Stimulated activated CD4-positive, alpha-beta T cell treated with anti-CD3 and anti-CD28 coated beads, TNF-alpha, amount 100 ng/mL, for 4 hours (primary cell): ENCODE measurements at places on chromosomes 4 and X.

DNA sequence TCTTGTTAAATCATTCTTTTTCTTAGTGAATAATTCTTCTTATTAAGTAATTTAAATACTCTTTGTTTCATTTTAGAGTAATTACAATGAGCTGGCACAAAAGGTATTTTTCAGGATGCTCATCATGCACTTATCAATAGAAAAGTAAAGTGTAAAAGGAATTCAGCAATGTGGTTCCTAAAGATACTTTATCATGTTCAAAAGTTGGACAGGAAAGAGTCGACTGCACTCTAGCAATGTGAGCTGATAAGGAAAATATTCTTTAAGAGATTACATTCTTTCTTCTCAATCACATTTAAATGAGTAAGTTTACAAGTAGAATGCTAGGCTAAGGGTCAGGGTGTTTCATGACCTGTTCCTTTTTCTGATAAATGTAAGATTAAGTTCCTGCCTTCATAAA is 609.5 kb upstream of the FAM241A start:
- DNase-seq = no peak

DNA sequence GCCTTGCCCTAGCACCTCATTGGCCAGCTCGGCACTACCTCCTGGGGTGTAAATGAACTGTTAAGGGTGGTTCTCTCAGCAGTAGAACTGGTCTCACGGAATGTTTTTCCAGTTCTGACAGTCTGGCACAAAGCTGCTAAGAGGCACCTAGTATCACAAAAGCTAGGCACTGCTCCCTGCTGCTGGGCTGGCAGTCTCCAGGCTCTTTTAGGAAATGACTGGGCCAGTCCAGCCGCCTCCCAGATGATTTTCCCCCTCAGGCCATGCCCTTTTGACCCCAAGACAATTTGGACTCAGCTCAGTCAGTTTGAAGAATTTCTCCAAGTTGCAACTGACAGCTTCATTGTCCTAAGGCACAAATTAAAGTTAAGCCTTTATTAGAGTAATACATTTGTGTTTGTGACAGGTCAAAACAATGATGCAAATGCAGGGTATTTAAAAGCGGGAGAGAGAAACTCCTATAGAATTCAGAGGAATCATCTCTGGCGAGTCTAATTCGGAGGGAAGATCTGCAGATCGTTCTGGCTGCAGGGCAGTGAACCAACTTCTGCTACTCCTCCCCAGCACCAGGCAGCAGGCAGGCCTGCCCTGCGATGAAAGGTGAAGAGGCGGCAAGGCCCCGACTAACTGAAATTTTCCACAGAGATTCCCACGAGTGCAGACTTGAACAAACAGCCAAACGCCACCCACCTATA is 7.9 kb downstream of the FRMD7 start:
- DNase-seq = no peak

DNA sequence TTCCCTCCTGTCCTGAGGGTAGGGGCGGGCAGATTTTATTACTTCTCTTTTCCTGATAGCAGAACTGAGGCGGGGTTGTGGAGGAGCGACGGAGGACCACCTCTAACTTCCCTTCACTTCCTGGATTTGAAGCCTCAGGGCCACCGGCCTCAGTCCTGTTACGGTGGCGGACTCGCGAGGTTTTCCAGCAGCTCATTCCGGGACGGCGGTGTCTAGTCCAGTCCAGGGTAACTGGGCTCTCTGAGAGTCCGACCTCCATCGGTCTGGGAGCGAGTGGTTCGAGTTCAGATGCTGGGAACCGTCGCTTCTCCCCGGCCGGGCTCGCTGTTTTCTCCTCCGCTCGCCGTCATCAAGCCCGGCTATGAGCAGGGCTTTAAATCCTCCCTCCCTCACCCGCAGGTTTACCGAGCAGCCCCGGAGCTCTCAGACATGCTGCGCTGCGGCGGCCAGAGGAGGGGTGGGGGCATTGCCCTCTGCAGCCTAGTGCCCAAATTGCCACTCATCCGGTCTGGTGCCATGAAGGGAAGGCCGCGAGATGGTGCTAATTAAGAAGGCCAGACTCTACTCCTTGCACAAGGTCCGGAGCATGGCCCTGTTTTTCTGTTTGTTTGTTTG is 23.3 kb downstream of the HAND2 start:
- no peak for DNase-seq

DNA sequence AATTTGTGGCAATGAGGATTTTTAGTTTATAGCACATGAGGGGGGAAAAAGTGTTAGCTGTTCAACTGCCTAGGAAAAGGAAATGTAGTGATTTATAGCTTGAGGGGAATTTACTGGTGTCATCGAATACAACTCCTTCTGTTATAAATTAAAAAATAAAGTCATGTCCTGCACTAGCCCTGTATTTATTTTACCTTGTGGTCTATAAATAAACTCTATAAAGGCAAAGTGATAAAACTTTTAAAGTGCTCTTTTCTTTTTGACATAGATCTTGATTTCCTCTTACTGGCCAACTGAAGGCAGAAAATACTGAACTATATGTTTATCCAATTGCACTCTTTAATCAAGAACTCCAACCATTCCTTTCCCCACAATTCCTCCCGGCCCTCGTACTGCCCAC is 672.1 kb upstream of the SLIT2 start:
- DNase-seq = no peak

GRCh38 chr4:36218121-36218520 is 26.2 kb downstream of the ARAP2 start:
- DNase-seq = no peak

DNA sequence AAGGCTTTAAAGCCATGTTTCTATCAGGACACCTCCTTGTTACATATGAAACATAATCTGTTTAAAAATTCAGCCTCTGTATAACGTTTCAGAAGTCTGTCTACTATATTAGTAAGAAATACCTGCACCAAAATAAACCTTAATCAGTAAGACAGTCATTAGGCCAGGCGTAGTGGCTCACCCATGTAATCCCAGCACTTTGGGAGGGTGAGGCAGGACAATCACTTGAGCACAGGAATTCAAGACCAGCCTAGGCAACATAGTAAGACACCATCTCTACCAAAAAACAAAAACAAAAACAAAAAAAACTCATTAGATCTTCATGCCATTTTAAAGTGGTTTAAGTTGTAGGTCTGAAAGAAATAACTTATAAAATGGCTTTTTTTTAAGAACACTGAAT is 107.5 kb upstream of the STIM2 start:
- no peak for DNase-seq

DNA sequence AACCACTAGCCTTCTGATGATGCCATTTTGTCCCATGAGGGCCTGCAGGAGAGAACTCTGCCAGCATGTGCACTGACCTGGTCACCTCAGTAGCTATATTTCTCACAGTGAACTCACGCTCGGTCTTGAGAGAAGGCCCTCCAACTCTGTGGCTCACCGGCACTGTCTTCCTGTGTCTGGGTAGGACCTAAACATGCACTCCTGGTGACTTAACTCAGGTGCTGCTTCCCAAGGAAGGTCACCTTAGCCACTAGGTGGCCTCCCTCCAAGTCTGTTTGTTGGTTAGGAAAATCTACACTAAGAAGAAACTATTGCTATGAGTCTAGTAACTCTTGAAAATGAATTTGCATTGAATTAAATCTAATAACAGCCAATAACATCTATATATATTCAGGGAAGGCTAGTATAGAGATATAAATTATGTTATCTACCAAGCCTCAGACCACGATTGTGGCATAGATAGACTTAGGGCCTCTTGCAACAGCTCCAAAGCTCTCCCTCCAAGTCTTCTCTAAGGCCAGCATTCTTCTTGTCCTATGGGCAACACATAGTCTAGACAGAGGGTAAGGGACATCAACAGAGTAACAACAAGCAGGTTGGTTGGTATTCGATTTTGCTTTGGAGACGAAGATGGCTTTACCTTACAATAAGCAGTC is 24.7 kb downstream of the TLR10 start:
- no peak for DNase-seq

- no peak for DNase-seq
Measured at GRCh38 chr4:23163647-23164436, 471.1 kb downstream of the GBA3 start.

GRCh38 chrX:11504234-11504633 is 161.5 kb downstream of the ARHGAP6 start:
- DNase-seq = no peak

GRCh38 chr4:24137671-24138601 is 248.1 kb upstream of the PPARGC1A start:
- no peak for DNase-seq

DNA sequence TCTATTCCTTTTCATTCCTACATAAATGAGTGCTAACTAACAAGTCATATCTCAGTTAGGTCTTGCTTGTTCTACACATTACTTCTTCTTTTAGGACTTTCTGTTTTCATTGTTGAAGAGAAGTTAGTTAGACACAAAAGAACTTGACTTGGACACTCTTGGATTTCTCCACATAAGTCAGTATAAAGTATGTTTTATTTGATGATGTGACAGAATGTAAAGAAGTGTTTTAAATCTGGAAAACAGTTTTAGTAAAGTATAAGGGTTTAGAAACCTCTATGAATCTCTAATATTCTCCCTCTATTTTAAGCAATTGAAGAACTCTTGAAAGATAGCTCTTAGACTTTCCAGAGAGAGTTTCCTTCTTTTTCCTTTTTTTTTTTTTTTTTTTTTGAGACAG is 38.6 kb upstream of the TMEM33 start:
- no peak for DNase-seq

DNA sequence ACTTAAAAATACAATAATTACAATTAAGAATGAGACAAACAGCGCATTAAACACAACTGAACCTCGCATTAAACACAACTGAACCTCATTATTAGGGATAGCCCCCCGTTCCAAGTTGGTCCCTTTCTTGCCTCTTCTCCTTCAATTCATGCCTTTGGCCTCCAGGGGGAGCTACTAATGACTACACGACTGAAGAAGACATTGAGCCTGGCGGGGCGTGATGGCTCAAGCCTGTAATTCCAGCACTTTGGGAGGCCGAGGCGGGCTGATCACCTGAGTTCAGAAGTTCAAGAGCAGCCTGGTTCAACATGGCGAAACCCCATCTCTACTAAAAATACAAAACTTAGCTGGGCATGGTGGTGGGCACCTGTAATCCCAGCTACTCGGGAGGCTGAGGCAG is 56.4 kb upstream of the NWD2 start:
- DNase-seq = no peak

- DNase-seq = no peak
Measured at GRCh38 chr4:185894481-185894880, 82.5 kb upstream of the SORBS2 start.

GRCh38 chr4:147109800-147110199 is 164.1 kb upstream of the TTC29 start:
- no peak for DNase-seq

GRCh38 chr4:141180991-141181761 is 39.5 kb upstream of the ZNF330 start:
- DNase-seq = no peak

DNA sequence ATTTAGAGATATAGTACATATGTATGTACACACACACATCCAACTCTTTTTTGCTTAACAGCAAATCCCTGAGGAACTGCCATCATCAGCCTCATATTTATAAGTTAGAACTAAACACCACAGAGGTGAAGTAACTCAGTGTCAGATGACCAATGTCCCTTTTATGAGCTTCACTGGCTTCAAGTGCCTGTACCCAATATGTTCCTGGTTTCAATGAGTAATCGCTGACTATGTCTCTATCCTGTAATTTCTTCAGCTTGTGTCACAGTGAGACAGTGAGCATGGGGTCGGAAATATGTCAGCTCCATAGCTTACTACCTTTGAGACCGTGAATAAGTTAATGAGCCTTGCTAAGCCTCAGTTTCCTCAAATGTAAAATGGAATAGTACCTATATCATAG is 136.2 kb upstream of the RASGEF1B start:
- DNase-seq = no peak

DNA sequence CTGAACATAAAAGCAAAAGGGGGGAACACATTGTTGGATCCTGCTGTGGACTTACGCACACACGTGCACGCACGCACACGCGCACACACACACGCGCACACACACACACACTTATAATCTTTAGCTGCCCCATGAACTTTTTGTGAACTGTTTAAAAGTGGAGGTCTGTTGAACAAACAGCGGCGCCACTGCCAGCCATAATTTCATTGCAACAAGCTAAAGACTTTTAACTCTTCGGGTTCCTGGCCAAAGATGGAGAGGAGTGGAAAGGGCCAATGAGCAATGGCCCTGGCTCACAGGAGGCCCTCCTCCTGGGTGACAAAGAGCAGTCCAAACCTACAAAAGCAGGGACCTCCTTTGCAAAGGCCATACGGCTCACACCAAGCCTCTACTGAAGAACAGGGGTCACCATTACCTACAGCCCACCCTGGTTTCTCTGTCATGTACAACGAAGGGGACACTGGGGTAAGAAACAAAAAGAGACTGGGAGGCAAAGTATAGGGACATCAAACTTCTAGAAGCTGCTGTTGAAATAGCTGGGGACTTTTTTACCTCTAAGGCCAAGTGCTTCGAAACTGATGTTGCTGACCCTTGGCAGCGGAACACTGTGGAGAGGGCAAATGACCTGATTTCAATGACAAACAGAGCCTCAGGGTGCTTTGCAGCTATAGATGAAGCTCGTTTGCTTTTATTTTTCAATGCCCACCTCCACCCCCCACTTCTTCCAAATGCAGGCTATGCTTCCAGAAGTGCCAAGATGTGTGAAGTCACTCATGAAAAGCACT is 16.7 kb downstream of the BCOR start:
- DNase-seq = no peak

DNA sequence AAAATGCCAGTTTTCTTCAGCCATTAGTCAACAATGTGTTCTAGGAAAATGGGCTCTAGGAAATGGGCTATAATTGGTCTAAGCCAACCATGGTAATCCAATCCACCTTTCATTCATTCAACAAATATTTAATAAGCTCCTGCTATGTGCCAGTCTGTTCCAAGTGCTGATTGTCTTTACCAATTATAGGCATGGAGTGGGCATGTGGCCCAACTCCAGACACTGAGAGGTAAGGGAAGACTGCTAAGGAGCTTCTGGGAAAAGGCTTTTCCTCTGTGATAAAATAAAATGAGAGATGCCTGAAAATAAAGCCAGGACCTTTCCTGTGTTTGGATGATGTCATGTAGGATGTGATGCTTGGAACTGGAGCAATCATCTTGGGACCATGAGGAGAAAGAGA is 43.3 kb downstream of the HOPX start:
- no peak for DNase-seq

DNA sequence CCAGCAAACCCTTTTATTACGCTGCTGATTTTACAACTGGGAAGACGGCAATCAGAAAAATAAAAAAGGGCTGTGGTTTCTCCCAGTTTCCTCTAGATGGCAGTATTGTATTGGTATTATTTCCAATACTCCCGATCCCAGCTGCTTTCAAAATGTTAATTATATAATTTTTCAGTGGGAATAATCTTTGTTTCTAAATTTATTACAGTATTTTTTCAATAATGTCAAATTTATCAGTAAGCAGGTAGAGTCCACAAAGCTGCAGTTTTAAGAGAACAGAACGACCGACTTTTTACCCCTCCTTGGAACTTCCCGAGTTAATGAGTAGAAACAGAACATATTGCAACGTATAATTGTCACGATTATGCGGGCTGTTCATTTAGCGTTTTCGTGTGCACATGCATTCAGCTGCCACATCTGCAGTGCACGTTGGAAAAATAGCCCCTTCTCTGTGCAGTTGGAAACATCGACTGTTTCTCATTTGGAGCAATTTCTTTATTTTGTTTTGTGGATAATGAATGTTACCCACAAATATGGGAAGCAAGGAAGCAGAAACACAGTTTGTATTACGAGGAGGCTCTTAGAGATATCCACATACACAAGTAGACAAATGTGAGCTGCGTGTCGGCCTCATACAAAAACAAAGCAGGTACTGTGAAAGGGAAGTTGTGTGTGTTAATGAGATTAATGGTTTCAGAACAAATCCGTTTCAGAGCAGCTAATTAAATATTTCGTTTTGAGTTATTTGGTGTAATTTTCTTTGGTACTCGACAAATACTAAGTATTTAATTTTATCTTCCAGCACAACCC is 188.0 kb downstream of the STIM2 start:
- no peak for DNase-seq
